ENCODE measurements at places on chromosomes 16 and 17.

DNA sequence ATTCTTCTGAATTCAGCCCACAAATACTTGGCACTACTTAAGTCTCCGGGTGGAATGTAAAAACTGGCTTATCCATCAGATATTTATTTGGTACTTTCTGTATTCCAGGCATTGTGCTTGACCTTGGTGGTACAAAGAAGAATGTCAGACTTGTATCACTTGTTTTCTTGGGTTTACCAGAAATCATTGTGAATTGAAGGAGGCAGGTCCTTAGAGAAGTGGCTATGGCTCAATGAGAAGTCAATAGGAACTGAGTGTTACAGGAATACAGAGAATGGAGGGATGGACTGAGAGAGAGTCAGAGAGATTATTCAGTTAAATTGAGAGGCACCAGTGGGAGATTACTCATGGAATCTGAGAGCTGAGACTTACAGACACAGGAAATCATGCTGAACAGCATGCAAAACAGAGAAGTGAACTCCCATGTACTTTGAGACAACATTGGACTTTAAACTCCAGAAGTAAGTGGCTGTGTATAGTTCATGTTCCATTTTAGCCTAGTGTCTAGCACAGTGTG is 704.1 kb downstream of the CDH11 start:
- no peak for DNase-seq

DNA sequence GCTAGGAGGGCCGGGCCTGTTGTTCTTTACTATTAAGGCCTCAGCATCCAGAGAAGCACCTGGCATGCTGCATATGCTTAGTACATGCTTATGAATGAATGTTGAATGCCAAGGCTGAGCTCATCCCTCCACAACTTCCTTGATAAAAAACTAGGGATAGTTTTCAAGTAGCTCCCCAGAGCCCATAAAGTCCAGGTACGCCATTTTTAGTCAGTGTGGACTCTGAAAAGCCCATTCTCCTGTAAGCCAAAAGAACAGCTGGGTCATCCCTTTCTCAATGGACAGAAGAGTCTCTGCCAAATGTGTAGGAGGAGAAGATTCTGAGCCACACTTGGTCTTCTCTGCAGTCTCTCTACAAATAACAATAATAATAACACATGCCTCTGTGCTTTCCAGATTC is 8.9 kb upstream of the ITGB3 start:
- no peak for DNase-seq

- DNase-seq, result no peak
Observed at GRCh38 chr16:72125635-72126428, 32.2 kb downstream of the DHX38 start.

DNA sequence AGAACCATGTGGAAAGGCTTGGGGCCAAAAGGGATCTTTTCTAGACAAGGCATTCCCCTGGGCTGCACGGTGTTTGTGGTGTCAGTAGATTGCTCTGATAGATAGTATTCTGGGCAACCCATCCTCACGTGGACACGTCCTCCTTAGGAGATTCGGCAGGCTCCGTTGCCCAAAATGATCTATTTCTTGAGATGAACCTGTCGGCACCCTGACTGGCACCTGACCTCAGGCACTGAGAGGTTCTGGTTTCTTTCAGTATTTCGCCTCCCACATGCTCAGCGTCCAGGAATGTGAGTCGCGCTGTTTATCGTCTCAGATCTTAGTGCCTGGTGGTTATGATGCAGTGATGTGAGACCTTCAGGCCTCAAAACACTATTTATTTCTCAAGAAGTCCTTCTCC is 89.7 kb downstream of the MARCHF10 start:
- no peak for DNase-seq

DNA sequence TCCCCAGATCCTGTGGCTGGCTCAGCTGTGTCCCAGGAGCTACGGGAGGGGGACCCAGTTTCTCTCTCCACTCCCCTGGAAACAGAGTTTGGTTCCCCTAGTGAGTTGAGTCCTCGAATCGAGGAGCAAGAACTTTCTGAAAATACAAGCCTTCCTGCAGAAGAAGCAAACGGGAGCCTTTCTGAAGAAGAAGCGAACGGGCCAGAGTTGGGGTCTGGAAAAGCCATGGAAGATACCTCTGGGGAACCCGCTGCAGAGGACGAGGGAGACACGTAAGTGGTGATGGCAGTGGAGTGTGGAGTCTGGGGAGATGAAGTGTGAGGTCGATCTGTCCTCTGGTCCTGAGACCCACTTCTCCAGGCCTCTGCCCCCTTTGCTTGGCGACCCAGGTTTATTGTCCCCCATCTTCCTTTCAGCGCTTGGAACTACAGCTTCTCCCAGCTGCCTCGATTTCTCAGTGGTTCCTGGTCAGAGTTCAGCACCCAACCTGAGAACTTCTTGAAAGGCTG is 585 bp downstream of the WRAP53 start:
- DNase-seq, result no peak

- no peak for DNase-seq
Observed at GRCh38 chr16:35196313-35196712, 1736.9 kb downstream of the TP53TG3F start.

DNA sequence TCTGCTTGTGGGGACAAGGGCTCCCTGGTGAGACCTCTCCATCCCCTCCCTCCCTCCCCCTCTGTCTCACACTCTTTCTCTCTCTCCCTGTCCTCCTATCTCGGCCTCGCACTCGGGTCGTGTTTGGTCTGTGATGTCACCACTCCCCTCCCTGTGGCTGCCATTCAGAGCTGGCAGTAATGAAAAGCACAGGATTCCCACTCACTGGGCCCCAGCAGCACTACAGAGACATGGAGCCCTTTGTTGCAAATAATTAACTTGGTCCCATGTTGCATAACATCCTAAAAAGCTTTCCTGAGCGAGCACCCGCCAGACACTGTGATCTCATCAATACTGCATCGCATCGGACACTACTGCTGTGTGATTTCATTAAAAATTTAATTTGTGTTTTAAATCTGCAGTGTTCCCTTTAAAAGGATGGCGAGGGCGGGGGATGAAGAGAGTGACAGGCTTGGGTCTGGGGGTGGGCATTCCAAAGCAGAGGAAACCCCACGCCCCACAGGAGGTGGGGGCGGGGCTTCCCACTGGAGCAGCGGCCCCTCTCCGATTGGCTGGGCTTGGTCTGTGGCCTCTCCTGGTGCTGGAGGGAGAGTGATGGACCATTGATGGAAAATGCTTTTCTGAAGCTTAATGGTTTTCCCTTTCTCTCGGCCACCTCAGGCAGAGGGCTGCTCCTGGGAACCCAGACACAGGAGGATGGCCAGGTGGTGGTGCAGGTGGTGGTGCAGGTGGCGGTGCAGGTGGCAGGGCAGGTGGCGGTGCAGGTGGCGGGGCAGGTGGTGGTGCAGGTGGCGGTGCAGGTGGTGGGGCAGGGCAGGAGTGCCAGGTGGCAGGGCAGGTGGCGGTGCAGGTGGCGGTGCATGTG is 15.3 kb upstream of the NPTX1 start:
- DNase-seq, result no peak

- peak; percentile 47 for DNase-seq
Observed at GRCh38 chr16:76035689-76036088, 241.5 kb upstream of the CNTNAP4 start.

GRCh38 chr16:89241187-89242007 is 23.9 kb downstream of the ZNF778 start:
- peak; percentile 87 for DNase-seq

DNA sequence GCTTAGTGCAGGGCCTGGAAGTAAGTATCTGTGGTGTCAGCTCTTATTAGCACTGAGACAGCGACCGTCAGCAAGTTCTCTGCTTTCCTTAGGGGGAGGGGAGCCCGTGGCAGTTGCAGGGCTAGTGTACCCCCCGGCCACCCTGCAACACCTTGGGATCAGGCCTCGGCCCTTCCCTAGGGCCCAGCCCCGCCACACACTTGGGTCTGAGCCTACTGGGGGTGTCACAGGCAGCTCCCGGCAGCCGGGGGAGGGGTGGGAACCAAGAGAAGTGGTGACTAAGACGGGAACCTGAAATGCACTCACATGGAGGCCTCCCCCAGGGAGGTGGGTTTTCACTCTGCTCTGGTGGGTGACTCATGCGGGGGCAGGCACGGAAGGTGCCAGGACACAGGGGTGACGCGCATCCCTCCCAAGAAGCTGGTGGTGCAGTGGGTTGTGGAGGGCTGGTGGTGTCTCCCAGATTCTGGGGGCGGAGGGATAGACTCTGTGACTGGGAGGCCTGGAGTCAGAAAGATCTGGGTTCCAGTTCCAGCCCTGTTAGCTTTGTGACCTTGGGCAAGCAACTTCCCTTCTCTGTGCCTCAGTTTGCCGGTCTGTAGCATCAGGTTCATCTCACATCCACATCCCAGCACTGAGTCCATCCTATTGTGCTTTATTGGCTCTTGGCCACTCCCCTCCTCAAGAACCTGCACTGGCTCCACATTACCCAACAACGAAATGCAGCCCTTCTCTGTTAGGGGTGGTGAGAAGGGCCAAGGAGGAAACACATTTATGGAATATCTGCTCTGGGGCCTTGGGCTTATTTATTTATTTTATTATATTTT is 44.5 kb downstream of the LAT start:
- DNase-seq, result no peak

- no peak for DNase-seq
Observed at GRCh38 chr16:94918-95265, 16.9 kb downstream of the MPG start.

DNA sequence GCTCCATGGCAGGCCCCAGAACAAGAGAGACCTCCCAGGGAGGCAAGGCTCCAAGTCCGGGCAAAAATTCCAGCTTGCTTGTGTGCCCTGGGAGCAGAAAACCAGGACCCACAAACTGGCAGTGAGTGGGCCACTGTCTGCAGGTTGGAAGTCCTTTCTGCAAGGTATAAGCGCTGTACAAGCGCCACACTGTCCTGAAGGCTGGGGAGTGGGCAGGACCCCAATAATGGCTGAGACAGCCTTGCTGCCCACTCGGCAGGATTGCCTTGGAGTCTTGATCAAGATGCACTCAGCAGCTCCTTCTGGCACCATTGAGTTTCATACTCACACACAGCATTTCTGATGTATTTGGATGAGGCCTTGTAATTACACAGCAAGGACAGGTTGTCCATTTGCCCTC is 388.6 kb downstream of the CPPED1 start:
- no peak for DNase-seq

GRCh38 chr17:80989586-80989913 is 2.1 kb upstream of the CHMP6 start:
- no peak for DNase-seq

- peak; percentile 98 for DNase-seq
Observed at GRCh38 chr17:16380640-16381495, at the start of gene UBB. Gene UBB, plus strand, starts transcription at chr17:16381091. Its CDS starts 817 bp downstream, at chr17:16381908.

DNA sequence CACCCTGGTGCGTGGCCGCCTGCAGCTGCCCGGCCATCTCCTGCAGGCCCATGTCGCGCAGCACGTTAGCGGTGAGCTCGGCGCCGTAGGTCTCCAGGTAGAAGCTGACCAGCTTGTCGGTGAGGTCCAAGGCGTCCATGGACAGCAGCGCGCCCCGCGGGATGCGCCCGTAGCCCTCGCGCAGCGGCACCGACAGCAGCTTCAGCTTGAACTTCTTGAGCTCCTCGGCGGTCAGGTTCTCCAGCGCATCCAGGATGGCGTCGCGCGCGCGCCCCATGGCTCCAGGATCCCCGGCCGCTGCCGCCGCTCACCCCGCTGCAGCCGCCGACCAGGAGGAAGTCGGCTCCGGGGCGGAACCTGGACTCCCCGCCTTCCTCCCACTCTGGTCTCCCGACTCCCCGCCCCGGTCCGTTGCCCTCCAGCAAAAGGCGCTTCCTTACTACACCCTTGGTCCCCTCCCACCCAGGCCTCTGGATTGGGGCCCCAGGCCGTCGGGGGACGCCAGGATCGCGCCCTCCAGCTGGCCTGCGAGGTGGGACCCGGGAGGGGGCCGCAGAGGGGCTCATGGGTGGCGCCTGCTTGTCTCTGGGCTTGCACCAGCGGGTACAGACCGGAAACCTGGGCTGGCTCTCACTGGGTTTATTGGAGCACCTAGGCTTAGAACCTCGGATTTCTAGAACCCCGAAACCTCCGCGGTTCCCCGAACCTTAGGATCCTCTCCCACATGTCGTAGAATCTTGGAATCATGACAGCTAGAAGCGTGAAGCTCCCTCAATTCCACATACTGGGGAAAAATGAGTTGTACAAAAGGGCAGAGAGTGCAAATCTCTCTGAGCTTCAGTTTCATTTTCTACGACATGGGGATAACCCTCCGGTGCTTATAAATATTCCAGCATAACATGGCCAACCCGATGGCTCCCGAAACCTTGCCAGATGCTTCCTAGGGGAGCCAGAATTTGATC is at the start of gene PYCARD:
PYCARD (minus strand) TSS at position 347 of the 962 bp plus-strand sequence; CDS start at position 277, 70 bp downstream.
- DNase-seq, result peak; percentile 71

DNA sequence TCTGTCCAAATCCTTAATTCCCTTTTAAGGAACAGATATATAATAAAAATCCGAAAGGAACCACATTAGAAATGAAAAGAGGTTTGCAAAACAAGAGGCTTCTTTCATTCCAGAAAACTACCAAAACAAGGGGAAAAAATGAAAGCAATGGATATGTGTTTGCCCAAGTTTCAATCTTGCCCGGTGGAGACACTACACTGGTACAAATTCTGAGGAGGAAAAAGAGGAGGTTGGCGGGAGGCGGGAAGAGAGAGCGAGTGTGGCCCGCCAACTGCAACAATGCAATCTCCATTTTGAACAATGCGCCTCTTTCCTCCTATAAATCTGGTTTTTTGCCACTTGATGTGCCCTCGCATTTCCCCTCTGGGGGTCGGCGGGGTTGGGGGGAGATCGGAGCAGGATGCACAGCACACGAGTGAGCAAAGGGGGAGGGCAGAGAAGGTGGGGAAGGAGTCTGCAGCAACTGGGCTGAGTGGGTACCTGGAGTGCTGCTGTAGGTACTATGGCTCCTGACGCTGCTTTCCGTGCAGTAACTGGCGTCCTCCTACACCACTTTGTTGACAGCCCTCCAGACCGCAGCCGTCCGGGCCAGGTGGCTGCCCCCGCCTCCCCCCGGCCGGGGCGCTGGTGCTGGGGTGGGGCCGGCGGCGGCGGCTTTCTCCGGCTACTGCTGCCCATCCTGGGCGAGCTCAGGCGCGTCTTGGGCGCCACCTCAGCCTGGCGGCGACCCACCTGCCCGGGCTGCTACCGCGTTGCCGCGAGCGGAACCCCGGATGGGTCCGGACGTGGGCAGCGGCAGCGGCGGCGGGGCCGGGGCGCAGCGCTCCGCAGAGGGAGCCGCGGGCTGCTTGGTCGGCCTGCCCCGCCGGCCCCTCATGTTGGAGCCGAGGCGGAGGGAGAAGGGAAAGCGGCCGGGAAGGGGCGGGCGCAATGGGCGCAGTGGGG is 93.8 kb upstream of the PLEKHM1 start:
- DNase-seq, result peak; percentile 95

GRCh38 chr16:58649707-58650106 is 20.1 kb upstream of the CNOT1 start:
- no peak for DNase-seq

GRCh38 chr16:14280541-14280940 is 209.4 kb downstream of the MRTFB start:
- DNase-seq, result no peak

DNA sequence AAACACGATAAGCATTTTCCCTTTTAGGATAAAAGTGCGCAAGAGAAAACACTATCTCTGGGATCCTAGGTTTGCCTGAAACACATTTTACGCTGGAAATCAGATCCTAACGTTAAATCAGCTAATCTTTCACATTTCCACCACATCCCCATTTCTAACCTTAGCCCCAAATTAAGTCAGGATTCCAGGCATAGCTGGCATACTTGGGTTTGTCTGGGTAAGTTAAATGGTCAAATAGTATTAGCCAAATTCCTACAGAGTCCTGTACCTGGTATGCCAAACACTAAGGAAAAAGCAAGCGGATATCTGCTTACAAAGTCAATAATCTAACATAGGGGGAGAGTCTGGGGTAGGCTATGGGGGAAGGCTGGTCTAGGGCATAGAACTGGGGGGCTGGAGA is 557.4 kb upstream of the ZFHX3 start:
- DNase-seq, result no peak
